ENCODE measurements at places on chromosomes 2 and 18.

- ATAC-seq: no peak
Observed at GRCh38 chr18:47968721-47969120, 38.3 kb upstream of the SMAD2 start.

DNA sequence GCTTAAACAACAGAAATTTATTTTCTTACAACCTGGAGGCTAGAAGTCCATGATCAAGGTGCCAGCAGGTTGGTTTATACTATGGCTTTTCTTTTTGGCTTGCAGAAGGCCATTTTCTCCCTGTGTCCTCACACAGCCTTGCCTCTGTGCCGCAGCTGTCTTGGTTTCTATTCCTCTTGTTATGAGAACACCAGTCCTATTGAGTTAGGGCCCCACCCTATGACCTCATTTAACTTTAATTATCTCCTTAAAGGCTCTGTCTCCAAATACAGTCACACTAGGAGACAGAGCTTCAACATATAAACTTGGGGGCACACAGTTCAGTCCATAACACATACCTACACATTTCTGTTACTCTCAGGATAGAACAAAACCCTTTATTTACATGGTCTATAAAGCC is 17.3 kb upstream of the RHOB start:
- ATAC-seq: no peak

- ATAC-seq: no peak
Observed at GRCh38 chr2:212535996-212536816, 2.4 kb downstream of the ERBB4 start.

DNA sequence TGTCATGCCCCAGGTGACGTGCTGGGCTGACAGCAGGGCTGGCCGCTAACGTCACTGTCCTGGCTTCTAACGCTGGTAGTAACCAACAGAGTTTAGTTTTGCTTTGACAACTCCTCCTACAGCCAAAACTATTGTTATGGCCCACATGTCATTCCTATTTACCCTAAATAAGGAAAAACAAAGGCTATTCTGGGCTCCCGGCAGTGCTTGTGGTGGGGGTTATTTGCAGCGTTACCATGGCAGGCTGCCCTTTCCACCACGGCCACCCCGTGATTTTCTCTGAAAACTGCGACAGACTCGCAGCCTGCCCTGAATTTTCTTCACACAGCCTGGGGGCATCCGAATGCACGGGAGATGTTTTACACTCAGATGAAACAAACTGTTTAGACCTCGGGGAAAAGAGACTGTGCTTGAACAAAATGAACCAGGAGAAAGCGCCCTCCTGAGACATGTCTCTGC is 115.2 kb downstream of the FAM210A start:
- no peak for ATAC-seq

DNA sequence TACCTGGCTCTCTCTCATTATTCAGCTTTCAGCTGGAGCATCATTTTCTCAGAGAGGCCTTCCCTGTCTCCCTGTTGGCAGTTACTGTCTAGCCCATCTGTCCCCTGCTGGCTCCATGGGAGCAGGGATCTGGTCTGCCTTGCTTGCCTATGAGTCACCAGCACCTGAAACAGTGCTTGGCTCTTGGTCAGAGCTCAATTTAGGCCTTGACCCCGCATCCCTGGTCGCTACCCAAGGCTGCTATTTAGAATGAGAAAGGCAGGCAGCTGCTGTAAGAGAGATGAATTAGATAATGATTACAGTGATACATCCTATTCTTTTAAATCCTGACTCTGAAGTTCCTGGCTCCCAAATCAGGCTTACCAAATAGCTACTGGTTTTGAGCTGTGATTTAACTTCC is 32.9 kb downstream of the KCNE4 start:
- no peak for ATAC-seq

- ATAC-seq: no peak
Observed at GRCh38 chr2:126029316-126029715, 626.6 kb upstream of the GYPC start.

DNA sequence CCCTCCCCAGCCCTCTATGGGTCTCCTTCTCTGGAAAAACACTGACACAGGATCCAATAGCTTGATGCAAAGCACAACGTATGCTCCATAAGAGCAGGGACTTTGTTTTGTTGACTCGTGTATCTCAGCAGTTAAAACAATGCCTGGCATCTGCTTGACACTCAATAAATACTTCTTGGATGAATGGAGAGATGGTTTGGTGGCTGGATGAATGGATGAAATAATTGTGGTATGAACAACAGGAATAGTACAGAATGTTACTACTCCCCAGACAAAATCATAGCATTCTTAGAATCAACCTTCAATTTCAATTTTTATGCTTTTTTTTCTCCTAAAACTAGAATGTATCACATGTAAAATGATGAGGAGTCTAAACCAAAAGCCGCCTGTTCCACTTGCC is 57.4 kb downstream of the KCNE4 start:
- no peak for ATAC-seq

DNA sequence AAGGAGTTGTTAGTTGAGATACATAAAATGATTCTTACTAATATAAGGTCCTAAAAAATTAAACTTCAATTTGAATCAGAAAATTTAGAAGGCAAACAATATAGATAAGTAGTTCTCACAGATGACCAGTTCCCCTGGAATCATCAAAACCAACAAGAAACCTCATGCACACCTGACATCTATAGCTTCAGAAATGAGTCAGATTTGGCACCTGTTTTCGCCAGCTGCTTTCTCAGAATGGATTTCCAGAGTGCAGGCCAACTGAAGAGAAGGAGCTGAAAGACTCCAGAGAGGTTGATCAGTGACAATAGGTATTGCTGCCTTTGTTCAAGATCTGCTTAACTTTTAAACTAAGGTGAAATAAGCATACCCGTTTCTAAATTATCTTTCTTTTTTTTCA is 192.4 kb downstream of the RDH14 start:
- ATAC-seq: no peak

- ATAC-seq: no peak
Observed at GRCh38 chr2:98870516-98871158, 65.4 kb downstream of the CRACDL start.

DNA sequence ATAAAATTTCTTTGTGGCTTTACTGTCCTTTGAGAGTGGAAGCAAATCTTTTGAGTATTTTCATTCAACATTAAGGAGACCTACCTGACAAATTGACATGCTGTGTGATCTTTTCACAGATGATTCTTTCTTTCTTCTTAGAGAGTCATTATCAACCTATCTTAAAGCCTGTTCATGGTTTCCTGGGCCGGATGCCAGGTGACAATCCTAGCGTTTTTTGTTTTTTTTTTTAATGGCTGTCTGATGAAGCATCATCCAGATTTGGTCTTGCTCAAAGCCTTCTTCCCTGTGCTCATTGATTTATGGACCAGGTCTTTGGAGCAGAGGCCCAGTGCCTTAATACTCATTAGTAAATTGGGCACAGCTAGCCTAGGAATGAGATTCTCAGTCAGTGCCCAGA is 9.8 kb upstream of the MGAT5 start:
- ATAC-seq: no peak

DNA sequence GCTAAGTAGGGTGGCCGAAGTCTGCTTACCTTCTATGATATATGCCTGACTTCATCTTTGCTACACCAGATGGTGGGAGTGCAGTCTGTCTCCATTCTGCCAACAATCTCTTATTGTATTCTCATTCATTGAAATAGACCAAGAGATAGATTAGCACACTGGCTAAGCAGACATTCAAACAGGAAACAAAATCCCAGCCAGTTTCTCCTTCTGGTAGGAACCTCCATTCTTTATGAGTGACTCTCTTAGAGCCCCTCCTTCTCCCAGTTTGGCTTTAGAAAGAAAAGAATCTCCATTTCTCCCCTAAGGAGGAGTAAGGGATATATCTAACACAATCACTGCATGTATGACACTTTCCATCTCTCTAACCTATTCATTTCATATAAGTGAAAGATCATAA is 118.9 kb upstream of the COL5A2 start:
- ATAC-seq: no peak

GRCh38 chr2:235600406-235600805 is 106.6 kb downstream of the AGAP1 start:
- ATAC-seq: no peak

GRCh38 chr2:78999406-78999805 is 26.1 kb upstream of the REG3G start:
- no peak for ATAC-seq

- ATAC-seq: no peak
Observed at GRCh38 chr18:52069201-52069600, 270.8 kb upstream of the DCC start.

GRCh38 chr2:17545680-17546613 is 5.5 kb downstream of the VSNL1 start:
- no peak for ATAC-seq

- ATAC-seq: no peak
Observed at GRCh38 chr2:9983401-9984216, 32.1 kb downstream of the GRHL1 start.

DNA sequence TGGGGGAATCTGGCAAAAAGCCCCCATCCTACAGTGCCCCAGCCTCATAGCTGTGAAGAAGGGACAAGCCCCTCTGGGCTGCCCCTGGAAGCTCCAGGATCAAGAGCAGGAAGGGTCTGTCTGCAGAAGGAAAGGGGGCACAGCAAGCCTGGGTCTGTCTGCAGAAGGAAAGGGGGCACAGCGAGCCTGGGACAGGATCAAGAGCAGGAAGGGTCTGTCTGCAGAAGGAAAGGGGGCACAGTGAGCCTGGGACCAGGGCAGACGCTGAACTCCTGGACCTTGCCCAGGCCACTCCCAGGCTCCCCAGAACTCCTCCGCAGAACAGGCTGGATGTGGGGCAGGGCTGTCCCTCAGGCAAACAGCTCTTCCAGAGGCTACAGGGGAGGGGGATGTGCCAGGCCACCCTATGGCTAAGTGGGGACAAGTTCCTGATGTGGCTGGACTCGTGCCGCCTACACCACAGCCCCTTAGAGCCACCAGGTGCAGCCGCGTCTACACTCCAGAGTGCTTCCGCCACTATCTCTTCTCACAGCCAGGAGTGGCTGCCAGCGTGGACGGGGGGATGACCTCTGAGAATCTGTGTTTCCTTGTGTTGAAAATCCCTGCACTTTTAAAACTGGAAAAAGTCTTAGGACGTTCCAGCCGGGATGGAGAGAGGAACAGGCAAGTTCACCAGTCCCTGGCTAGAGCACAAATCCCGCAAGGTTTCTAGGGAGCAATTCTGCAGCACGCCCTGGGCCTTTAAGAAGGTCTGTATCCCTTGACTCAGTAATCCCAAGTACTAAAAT is 20.8 kb downstream of the KIF1A start:
- ATAC-seq: no peak

DNA sequence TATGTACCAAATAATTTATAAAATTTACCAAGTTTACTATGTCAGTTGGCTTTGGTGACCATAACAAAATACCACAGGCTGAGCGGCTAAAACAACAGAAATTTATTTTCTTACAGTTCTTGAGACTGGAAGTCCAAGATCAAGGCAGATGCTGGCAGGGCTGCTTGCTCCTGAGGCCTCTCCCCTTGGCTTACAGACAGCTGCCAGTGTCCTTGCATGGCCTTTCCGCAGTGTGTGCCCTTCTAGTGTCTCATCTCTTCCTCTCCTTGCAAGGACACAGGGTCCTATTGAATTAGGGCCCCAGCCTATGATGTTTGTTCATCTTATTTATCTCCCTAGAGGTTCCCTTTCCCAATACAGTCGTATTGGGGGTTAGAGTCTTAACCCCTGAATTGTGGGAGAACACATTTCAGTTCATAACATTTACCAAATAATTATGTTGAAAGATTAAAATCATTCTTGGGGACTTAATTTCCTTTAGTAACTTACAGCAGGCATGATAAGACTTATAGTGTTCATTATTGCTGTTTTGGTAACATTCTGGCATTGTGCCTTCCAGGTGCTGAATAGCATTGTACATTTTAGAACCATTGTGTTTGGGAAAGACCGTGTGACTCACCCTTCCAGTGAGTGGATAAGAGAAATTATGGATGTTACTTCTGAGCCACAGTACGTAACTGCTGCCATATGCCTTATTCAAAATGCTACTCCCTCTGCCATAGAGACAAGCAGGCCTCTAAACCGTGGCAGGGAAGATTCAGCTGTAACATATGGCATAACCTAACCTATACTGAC is 317.5 kb downstream of the TMX3 start:
- no peak for ATAC-seq

GRCh38 chr2:74080346-74080745 is 67.4 kb downstream of the BOLA3 start:
- ATAC-seq: no peak

- ATAC-seq: peak; percentile 69
Observed at GRCh38 chr2:224946895-224947294, 95.4 kb downstream of the DOCK10 start.

DNA sequence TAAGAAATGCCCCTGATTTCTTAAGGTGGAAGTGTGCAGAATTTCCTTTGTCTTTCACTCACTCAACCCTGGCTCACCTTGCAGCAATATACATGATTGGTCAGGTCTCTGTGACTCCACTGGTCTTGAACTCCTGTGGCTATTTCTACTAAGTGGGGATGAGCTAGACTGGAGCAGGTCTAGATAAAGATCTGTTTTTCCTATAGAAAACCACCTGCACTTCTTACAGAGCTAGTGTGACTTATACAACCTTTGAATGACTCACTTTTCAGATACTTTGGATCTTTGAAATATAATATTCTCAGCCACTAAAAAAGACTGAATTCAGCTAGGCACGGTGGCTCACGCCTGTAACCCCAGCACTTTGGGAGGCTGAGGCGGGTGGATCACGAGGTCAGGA is 98.5 kb upstream of the KCTD1 start:
- ATAC-seq: no peak

- ATAC-seq: no peak
Observed at GRCh38 chr2:129912066-129912820, 67.2 kb upstream of the RAB6C start.
